ENCODE measurements at places on chromosomes 1 and 21.

GRCh38 chr1:21680381-21680780, 11.2 kb upstream of the RAP1GAP start:
- no peak for DNase-seq

- DNase-seq: no peak
Measured at GRCh38 chr1:53341521-53341895, 13.6 kb upstream of the LRP8 start.

GRCh38 chr21:42193131-42193671, 25.7 kb upstream of the ABCG1 start:
- peak; percentile 49 for DNase-seq

- DNase-seq: no peak
Measured at GRCh38 chr1:243723050-243723449, 127.0 kb downstream of the AKT3 start.

- DNase-seq: no peak
Measured at GRCh38 chr21:31537872-31538576, 121.5 kb upstream of the SOD1 start.

GRCh38 chr1:184423649-184424048, 36.8 kb downstream of the C1orf21 start:
- DNase-seq: no peak

- no peak for DNase-seq
Measured at GRCh38 chr1:33429332-33429731, 1.6 kb downstream of the PHC2 start.
